ENCODE measurements at places on chromosomes 6 and 20.

DNA sequence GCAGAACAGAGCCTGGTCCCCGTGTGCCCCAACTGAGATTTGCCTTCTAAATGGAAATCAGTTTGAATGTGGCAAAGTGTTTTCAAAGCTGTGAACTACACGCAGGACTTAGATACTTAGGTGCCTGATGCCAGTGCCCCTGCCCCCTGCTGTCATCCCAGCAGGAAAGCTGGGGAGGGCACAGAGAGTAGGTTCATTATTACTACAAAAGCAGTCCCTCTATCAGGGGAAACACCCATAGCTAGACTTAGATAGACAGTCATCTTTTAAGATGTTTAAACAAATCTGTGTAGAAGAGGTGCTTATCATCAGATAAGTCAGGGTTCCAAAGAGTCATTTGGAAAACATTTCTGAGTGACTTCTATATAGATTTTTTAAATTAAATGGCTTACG, 155.0 kb upstream of the SNX9 start:
- no peak for DNase-seq

DNA sequence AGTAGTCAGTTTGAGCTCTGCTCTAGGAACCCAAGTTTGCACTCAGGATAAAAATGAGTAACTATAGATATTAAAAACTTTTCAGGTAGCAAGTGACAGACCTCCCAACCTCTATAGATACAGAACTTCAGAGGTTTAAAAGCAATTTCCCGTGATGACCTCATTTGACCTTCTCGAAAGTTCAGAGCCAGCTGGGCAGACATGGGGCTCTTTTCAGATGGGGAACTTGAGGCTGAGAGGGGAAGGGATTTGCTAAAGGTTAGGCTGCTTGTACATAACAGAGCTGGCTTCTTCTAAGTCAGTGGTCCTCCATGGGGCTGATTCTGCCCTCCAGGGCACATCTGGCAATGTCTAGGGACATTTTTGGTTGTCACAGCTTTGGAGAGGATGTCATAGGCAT, 58.8 kb upstream of the ZNF831 start:
- DNase-seq, result peak; percentile 17

GRCh38 chr6:169642455-169642854, 59.4 kb downstream of the WDR27 start:
- no peak for DNase-seq

DNA sequence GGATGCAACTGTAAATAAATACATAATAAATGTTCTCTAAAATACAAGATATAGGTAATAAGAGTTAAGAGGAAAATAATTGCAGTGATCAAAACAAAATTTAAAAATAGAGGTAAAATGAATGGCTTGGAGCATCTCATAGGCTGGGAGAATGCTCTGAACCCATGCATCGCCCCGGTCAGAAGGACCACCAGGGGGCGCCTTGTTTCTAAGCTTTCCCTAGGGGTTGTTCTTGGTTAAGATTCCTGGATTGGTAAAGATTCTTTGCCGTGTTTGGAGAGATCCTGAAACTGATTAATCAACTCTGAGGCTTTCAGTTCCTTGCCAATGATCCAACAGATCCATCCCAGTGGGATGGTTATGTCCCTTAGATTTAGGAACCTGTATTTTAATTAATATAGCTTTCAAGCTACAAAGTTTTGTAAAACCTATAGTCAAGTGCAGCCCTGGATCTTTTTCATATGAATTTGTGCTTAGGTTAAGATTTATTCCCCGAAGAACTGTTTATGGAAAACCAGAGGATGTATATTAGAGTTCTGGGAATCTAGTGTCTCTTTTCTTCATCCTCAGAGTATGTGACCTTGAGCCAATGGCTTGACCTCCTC, 45.3 kb upstream of the PRELID3B start:
- DNase-seq, result peak; percentile 75

GRCh38 chr20:54148947-54149764, 24.6 kb downstream of the CYP24A1 start:
- DNase-seq, result no peak

DNA sequence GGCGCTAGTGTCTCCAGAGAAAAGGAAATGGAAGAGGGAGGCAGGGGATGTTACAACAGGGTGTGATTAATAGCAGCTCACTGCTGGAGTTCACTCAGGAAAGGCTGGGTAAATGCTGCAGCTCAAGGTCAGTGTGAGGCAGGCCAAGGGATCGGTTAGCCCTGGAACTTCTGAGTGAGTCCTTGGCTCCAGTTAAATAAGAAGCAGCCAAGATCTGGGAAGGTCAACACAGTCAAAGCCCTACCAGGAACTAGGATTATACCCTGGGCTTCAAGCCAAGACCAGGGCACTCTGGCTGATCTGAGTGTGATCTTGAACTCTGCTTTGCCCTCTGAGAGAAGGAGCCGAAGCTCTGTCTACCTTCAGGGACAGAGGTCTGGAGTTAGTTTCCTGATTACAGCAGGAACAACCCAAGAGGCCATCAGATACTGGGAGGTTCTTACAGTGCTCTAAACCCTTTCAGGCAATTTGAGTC, 44.3 kb downstream of the TPD52L1 start:
- no peak for DNase-seq

GRCh38 chr6:109393157-109393885, 11.1 kb upstream of the CD164 start:
- DNase-seq, result no peak

DNA sequence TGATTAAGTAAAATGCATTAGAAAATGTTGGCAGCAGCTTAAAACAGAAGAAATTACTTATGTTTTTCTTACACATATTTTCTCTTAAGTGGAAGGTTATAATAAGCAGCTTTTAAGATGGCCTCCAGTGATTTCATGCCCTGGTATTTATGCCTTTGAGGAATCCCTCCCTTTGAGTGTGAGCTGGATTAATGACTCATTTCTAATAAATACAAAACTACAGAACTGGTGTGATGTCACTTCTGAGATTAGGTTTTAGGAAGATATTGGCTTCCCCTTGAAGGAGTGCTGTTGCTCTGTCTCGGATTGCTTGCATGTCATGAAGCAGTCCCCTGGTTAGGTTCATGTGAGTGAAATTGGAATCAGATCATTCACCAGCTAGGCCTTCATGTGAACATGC, 143.2 kb upstream of the EPHA7 start:
- DNase-seq, result no peak
